ENCODE measurements at places on chromosomes 3 and 15. TPM values are rescaled to one million over a fixed set of nuclear protein-coding genes. Genes with fewer than 3 reads are reported as not detected.

DNA sequence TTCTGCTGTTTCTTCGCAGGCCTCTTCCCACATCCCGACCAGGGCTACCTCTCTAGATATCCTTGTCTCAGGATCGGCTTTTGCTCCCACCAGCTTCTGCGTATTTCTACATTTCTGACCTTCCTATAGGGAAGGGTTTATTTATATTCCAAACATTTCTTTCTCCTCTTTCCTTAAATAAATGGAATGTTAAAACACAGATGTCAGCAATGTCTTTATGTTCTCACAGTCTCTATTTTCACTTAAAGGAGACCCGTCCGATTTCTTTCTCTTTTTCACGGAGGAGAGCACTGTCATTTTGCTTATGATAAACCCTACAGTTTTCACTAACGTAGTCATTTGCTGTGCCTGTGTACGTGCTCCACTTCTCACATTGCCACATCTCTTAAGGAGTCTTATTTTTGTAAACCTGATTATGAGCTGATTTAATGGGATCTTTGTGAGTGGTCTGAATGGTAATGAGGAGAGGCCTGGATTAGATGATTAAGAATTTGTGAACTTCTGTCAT is 630 bp downstream of the KIF15 start:
- no peak for DNase-seq

DNA sequence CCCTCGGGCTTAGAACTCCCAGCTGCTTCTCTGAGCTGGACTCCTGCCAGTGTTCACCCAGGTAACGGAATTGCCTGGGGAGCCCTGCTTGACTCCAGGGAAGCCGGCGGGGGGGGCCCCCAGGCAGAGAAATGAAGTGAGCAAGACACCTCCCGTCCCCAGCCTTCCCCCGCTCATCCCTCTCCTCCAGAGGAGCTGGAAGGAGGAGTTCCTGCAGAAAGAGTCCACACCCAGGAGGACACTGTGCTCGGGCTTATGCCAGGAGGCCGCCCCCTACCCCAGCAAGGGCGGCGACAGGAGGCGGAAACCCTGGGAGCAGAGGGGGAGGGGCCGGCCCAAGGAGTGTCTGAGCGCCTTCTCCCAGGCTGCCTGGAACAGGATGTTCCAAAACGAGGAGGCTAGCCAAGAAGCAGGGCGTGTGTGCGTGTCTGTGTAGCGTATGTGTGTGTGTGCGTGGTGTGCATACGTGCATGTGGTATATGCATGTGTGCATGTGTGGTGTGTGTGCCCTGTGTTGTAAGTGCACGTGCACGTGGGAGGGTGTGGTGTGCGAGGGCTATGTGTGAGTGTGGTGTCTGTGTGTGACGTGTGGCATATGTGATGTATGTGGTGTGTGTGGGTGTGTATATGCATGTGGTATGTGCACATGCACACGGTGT is 511.3 kb downstream of the SHQ1 start:
- DNase-seq, result peak; percentile 89

- DNase-seq, result no peak
Measured at GRCh38 chr15:66142285-66142684, 111.3 kb downstream of the MEGF11 start.

GRCh38 chr3:103437883-103438282 is 1003.1 kb downstream of the ZPLD1 start:
- DNase-seq, result no peak

GRCh38 chr3:53426918-53427317 is 67.5 kb upstream of the CACNA1D start:
- no peak for DNase-seq

GRCh38 chr3:89851974-89852621 is 744.7 kb downstream of the EPHA3 start:
- peak; percentile 61 for DNase-seq

- no peak for DNase-seq
Measured at GRCh38 chr3:87197531-87197930, 29.6 kb upstream of the CHMP2B start.

GRCh38 chr15:92273723-92274122 is 120.0 kb upstream of the ST8SIA2 start:
- DNase-seq, result no peak

- no peak for DNase-seq
Measured at GRCh38 chr15:34773917-34774316, 19.1 kb upstream of the GJD2 start.

- DNase-seq, result peak; percentile 49
Measured at GRCh38 chr3:183178833-183179549, 16.5 kb upstream of the LAMP3 start.

Gene BRPF1
- 58.4 TPM for total RNA-seq

Gene NPAP1
- total RNA-seq, result 14.6 TPM

Gene ARPP21
- 0.87 TPM for total RNA-seq

Gene TIMP4
- 1.3 TPM for total RNA-seq

Gene LRTM1
- not detected for total RNA-seq
